Memory B cell (primary cell): ENCODE measurements at places on chromosomes 7 and 10.
A peak's percentile ranks its signal among the peaks of the same experiment; 100 is the strongest.

GRCh38 chr10:77355844-77356243 is 281.8 kb downstream of the KCNMA1 start:
- DNase-seq, result no peak

DNA sequence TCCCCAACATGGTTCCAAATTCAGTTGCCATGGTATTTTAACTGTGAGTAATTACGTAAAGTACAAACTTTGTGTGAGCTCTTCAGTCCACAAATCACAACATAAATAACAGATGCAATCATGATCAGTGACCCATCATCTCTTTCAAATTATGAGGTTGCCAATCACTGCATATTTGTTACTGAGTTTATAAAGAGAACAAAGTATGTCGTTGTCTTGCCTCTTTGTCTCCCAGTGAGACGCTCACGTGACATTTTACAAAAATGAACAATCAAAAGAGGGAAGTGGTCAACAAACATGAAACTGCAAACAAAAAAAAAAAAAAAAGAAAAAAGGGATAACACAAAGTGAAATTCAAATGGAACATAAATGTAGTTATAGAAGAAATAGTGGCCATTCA is 122.7 kb upstream of the PDSS1 start:
- DNase-seq, result peak; percentile 59

- DNase-seq, result no peak
Observed at GRCh38 chr10:124414076-124414475, 4.6 kb downstream of the OAT start.

DNA sequence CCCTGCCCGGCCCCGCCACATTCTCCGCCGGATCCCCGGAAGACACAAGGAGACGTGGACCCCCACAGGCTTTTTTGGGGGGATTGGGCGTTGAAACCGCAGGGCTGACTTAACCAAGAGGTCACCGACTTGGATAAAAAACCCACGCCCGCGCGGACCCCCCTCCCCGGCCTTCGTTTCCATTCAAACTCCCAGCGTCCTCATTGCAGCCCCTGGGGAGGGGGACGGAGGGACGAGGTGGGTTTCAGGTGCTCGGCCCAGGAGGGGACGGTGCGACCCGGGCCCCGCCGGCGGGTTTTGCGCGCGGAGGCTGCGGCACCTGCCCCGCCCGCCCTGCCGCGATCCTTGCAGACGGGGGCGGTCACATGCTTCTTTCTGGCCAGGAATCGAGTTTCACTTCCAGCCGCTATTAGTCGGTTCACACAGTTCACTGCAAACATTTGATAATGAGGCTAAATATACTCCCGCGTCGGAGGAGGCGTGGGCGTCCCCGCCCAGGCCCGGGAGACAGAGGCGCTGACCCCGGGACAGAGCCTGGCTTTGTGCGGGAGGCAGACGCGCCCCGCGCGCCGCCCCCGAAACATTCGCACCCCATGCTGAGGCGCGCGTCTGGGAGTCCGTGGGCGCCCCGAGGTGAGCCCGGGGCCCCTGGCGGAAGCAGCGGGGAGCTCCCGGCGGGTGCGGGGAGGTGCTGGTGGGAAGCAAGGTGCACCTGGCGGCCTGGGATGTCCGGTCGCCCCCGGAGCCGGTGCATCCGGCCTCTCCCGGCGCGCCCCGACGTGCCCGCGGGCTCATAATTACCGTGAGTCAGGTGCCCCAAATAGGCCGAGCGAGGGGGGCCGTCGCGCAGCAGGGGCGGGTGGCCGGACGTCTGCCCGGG is 2.7 kb upstream of the PDGFA start:
- DNase-seq, result peak; percentile 42

DNA sequence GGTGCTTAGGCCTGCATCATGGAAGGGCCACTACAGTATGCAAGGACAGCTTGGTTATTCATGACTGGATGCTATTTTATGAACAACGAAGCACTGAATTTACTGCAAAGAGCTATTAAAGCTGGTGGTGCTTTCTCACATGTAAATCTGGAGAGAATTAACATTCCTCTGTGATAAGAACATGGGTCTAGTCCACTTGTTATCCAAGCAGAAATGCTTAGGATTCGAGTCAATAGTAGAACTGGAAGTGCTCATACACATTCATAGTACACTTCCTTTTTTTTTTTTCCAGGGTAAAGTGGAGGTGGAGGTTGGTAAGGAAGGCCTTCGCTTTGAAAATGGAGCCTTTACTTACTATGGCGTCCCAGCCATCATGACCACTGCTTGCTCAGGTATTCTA is 35.0 kb downstream of the CNNM1 start:
- no peak for DNase-seq

DNA sequence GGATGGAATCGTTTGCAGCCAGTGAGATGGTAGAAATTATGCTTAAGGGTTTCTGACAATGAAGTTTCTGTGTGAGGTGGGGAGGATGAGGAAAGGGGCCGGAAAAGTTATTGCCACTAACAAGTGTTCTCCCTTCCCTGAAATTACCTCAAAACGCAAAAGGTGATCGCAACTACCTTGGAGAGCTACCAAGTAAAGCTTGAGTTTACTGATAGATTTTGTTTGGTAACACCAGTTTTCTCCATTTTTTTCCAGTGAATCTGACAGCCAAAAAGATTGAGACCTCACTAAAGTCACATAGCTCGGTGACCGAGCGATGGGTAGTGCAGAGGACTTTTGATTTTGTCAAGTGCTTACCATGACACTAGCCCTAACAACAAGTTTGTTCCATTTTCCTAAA is 1.6 kb downstream of the SUV39H2 start:
- DNase-seq, result no peak

DNA sequence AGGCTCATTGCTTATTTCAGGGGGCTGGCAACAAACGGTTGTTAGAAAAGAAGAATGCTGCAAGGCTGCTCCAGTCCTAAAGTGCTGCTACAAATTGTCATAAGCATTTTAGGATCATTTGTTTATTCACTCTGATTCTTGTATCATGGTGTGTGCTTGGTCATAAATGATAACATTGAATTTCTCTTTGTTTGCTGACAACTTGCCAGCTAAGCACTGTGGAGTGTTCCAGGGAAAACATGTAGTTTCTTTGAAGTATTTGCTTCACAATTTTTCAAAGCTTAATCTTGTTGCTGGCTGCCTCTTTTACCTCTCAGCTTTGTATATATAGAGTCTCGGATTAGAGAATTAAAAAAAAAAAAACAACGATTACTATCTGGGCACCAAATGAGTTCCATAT is 263.0 kb downstream of the PHF14 start:
- DNase-seq, result no peak

GRCh38 chr10:3102720-3103427 is 35.5 kb downstream of the PFKP start:
- DNase-seq, result no peak

DNA sequence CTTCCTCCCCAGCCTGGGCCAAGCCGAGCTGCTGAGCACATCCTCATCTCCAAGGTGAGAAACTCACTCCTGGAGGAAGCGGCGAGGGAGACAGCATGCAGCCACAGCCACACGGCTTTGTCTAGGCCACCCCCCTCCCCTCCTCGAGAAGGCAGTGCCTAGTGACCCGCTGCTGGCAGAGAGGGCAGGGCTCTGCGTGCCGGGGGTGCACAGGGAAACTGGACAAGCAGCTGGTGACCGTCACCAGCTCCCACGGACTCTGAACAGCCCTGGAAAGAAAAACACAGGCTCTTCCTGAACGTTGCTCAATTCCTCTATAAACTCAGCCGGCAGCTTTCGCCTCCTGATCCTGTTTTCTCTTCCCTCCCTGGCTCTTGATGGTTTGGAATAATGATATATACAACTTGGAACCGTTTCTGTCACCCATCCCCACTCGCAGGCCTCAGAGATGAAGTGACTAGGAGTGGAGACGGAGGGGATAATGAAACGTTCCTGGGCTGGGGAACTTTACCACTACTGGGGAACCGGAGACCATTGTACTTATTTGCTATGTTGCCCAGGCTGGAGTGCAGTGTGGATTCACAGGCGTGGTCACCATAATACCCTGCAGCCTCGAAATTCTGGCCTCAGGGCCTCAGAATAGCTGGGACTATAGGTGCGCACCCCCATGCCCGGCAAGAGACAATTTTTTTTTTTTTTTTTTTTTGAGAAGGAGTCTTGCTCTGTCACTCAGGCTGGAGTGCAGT is 19.3 kb downstream of the PAPOLB start:
- no peak for DNase-seq
